Lung (tissue), 17 donors: ENCODE measurements at places on chromosomes 3 and 15.

- no peak for DNase-seq
These were observed 114.5 kb downstream of the FOXB1 start for GRCh38 chr15:60118626-60119025.

DNA sequence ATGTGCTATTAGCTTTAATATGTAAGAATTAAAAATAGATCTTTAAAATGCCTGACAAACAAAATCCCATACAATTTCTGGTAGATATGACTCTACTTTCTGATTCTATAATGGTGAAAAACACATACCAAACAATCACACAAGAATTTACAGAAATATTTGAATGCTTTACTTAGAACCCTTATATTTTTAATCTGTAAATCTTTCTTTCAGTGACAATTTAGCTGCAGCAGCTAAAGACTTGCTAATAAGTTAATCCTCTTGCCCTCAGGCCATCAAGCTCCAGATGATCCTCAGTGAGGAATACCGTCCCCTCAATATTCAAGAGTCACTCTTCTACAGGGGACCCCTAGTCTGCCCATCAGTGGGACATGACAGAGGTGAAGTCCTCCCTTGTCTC lies 55.6 kb downstream of the C3orf80 start:
- no peak for DNase-seq

GRCh38 chr3:140602781-140603180 lies 75.1 kb upstream of the TRIM42 start:
- DNase-seq, result no peak

DNA sequence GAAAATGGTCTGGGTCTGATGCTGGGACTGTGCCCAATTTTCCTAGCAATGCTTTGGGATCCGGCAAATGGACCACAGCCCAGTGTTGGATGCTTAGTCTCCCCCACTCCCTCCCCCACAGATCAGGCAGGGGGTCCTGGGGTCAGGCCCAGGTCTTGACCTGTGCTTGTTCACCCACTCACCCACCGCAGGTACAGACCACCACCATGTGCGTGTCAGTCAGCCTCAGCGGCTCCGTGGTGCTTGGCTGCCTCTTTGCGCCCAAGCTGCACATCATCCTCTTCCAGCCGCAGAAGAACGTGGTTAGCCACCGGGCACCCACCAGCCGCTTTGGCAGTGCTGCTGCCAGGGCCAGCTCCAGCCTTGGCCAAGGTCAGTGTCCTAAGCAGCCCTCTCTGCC lies 10.6 kb downstream of the GRM2 start:
- no peak for DNase-seq

DNA sequence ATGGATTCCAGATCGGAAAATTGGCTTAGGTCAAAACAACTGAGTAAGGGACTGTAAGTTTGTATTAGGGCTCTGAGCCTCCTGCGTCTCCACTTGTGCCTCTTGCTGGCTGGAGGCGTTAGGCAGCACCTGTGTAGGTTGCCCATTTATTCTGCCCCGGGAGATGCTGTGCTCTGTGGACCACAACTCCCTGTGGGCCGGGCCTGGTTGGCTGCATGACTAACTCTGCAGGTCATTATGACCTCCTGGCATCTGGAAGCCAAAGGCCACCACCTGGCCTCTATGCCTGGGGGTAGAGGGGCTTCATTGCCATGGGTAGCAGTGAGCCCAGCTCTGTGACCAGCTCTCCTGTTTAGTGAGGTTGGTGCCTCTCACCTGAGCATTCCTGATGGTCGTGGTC lies 36.0 kb upstream of the BDH1 start:
- DNase-seq, result no peak

GRCh38 chr3:75296858-75297257 lies 367.3 kb upstream of the FRG2C start:
- DNase-seq, result no peak

DNA sequence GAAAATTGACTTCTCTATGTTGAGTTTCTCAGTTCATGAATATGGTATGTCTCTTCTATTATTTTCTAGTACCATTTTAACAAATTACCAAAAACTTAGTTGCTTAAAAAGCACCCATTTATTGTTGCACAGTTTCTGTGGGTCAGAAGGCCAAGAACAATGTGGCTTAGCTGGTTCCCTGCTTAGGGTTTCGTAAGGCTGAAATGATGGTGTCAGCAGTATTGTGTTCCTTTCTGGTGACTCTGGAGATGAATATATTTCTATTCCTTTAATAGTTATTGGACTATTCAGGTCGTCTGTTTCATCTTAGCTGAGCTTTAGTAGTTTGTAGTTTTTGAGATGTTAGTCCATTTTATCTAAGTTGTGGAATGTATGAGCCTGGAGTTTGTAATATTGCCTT lies 44.9 kb downstream of the IL1RAP start:
- no peak for DNase-seq

DNA sequence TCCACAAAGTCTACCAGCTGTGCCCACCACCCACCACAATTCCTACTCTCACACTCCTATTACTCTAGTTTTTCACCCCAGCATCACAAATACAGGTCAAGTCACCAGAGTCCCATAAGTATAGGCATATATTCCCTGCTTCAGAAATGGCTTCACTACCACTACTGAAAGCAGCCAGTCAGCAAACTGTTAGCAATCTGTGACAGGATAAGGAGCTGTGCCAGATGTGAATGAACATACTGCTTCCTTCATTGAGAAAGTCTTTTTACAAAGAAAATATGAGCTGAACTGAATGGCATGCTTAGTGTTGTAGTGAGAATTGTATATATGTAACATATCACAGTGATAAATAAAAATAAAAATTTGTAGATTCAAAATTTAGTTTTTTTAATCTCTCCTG lies 76.8 kb downstream of the C3orf85 start:
- peak; percentile 67 for DNase-seq

GRCh38 chr3:71582036-71582611 lies 1.4 kb downstream of the FOXP1 start:
- DNase-seq, result peak; percentile 67

DNA sequence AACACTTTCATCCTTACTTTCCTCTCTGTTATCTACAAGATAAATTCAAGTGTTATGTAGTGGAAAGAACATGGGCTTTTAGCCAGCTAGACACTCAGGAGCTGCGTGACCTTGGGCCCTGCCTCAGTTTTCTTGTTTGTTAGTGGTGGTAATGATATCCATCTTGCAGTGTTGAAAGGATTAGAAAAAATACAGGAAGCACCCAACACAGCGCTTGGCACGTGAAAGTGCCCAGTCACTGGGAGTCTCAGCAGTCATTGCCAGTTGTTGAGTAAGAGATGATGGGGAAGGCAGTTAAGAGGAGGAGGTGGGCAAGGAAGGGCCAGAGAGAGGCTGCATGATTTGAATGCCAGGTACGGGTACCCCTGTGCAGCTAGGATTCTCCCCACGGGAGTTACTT lies 5.3 kb downstream of the PDIA5 start:
- no peak for DNase-seq

DNA sequence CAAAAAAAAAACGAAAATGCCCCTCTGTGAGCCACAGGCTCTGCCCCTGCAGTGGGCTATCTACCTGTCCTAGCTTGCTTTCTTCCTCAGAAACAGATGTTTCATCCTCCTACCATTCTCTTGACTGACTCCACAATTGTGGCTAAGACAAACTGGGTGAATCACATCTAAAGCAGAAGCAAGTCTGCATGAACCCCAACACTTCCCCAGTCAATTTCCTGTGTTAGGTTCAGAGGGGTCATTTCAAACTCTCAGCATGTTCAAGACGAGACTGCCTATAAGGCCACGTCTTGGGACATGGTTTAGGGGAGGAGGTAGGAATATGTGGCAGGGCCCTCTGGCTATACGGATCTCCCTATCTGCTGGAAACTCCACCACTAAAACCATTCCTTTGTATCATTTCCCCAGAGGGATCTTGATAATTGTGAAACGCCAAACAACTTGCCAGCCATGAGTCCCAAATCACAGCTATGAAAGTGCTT lies 28.6 kb upstream of the ANKDD1A start:
- DNase-seq, result no peak

DNA sequence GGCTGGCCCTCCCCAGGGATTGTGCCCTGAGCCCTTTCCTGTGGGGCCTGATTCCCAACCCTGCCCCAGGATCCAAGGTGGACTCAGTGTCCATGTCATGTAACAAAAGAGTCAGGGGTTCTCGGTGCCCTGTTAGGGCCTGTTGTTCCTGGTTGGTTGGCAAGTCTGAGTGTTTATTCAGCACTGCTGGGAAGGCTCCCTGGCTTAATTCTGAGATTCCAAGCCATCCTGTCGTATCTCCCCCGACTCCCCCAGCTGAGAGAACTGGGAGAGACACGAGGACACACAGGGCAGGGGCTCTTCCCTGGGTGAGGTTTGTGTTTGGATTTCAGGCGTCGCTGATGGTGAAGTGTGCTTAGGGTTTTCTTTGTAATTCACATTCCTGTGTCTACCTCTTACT lies 78.3 kb downstream of the EEFSEC start:
- DNase-seq, result peak; percentile 56

GRCh38 chr15:77208241-77208640 lies 137.3 kb upstream of the TSPAN3 start:
- no peak for DNase-seq

DNA sequence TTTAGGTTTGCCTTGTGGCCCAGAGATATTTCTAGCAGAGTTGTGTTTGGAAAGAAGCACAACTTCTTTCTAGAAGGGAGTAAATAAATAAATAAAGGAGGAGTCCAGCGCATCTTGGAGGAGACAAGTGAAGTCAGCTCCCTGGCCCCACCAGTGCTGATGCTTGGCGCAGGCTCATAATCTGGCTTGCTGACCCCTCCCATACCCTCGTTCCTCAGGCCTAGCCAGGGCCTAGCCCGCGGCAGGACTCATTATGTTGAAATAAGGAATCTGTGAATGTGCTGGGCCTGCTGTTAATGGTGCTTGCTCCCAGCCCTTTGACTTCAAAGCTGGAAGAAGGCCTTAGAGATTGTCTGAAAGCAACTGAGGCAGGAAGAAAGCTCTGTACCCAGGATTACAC lies 3.1 kb downstream of the ZNF710 start:
- peak; percentile 66 for DNase-seq

DNA sequence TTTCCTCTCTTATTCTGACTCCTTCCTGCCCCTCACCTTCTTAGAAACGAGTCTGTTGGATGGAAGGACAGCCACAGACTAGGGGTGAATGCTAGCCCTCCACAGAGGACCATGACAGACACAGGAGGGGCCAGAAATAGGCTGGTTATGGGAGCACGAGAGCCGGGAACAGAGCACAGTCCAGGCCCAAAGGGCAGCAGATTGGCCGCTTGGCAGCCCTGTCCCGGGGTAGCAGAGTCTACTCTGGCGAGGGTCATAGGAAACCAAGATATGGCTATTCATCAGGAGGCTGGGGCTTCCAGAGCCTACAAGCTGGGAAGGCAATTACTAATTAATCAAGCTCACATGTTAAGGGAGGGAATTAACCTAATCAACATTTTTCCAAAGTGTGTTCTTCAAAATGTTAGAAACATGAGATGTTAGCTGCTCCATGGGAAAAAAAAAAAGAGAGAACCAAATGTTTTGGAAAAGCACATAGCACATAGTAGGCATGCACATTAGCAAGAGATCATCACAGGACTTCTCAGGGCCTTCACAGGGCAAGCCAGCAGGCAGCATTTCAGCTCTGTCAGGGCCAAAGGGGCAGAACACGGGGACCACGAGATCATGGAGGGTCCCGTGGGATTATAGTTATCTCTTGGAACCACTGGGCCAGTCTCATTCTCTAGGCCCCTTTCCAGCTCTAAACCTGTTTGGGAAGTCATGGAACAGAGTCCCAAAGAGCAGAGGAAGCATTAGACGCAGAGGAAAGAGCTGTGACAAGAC lies 13.3 kb downstream of the SEMA3G start:
- DNase-seq, result no peak

DNA sequence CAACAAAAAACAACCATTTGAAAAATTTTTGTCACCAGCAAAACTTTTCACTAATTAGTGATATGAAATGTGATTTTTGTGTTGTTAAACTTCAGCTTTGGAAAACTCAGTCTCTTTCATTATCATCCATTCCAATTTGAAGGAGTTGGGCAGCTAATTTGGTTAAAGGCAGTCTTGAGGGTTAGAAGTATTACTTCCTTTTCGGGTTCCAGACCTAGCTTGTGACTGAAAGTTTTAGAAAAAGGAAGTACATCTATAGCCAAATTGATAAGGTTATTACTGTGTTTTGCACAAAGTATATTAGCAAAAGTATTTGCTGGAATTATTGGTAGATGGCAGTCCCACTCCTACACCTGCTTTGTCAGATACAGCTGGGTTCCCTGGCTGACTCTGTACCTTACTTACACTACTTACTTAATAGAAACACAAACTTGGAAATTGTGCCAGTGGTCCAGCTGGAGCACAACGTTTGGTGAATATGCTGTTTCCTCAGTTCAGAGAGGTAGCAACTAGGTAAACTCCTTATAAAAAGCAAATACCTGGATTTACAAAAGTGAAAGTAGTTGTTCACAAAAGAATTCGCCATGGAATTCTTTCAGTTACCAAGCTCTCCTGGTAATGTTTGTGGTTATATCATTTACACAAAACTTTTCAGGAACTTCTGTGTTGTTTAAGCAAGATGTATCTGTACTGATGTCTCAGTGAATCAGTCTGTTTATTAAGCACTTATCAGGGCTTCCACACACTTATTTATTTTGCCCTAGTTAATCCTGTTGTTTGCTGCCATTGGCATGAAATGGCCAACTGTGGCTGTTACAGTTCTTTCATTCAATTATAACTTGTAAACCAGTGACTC lies 31.6 kb downstream of the TIPARP start:
- DNase-seq, result no peak

DNA sequence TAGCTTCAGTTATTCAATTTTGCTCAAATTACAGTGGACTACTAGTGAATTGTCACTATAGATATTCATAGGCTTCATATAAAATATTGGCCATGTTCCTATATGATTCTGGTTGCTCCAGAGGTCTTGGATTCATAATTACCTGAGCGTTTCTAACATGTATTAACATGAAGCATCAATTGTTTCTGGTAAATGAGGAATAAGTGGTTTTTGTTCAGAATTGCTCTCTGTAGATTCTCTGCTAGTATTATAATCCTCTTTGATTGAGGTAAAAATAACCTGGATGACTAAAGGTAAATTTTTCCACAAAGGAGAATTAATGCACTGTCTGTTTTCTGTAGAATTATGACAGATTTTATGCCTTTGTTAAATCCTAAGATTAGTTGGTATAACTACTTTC lies 258.1 kb upstream of the CNTN6 start:
- DNase-seq, result no peak
